ENCODE measurements at places on chromosomes 5 and 9.

GRCh38 chr5:95086927-95087815, 197.7 kb downstream of the MCTP1 start:
- DNase-seq, result no peak

DNA sequence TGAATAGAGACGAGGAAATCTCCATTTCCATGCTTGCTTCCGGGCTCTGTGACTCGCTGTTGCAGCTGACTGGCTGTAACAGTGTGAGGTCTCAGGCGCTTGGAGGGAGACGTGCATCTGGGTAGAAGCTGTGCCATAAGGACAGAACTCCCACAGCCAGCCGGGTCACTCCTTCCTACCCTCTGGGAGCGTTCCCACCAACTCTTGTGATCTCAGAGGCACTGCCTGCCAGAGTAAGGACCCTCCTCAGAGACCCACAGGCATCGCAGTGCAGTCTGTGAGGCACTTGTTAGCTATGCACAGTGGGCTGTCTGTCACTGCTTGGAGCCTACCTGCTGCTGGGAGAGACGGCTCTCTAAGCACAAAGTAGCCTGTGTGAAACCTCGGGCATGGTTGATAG, 203.4 kb upstream of the SEMA6A start:
- peak; percentile 25 for DNase-seq

DNA sequence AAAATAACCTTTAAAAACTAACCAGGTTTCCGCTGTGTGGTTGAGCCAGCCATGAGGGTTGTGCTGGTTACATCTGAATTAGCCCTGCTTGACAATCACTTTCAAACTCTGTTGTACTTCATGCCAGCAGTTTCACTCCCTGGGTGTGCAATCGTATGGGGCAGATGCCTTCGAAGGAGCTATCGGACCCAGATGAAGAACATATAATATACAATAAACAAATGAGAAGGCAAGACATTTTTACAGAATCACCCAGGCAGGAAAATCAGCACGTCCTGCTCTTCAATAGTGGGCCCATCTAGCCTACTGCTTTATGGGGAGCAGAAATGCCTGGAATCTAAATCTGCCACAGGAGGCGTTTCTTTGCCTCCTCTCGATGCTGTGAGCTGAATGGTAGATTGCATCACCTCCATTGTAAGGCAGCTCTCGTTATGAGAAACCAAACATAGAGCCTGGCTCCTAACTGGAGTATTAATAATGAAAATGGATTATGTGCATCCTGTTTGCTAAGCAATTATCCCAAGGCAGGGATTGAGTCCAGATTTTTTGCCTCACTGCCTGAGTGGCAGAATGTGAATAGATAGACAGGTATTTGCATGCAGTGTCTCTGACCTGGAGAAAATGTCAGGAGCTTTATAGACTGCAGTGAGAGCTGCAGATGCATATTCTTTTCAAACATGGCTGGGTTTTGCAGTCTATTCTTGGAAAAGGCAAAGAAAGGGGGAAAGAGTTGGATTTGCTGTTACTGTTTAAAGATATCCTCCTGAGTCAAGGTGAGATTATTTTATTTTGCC, 143.3 kb upstream of the SMARCA2 start:
- no peak for DNase-seq

DNA sequence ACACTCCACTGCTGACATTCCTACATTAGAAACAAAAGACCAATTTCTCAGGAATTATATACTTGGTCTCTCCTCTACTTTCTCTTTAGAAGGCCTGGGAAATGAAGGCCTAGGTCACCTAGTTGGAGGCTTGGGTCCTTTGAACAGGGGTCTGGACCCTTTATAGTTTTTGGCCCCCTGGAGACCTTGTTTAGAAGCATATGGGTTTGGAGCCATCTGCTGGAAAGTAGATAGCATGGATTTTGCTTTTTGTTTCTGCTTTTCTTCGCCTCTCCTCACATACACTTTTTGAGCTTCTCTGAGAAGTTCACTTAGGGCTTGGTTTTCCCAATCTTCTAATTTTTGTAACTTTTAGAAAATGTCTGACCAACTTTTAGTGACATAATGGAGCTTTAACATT, 67.1 kb upstream of the CDK20 start:
- DNase-seq, result no peak

GRCh38 chr5:134918861-134919260, 13.9 kb downstream of the PCBD2 start:
- DNase-seq, result no peak

GRCh38 chr5:68544648-68545552, 329.3 kb downstream of the PIK3R1 start:
- DNase-seq, result no peak

DNA sequence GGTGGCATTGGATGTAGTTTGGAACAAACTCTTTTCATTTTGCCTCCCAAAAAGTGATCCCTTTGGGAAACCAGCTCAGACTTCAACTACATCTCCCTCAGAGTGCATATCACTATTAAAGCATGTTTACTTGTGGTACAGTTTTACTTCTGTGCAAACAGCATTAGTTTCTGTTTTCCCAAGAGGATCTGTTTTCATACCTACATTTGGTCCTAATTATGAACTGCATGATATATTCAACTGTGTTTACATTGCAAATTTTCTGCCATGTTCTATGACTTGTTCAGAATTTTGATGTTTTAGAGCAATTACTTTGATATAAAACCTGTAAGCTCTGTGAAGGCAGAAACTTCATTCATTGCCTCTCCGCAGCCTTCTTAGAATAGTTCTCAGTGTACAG, 681.5 kb upstream of the ACO1 start:
- DNase-seq, result no peak

DNA sequence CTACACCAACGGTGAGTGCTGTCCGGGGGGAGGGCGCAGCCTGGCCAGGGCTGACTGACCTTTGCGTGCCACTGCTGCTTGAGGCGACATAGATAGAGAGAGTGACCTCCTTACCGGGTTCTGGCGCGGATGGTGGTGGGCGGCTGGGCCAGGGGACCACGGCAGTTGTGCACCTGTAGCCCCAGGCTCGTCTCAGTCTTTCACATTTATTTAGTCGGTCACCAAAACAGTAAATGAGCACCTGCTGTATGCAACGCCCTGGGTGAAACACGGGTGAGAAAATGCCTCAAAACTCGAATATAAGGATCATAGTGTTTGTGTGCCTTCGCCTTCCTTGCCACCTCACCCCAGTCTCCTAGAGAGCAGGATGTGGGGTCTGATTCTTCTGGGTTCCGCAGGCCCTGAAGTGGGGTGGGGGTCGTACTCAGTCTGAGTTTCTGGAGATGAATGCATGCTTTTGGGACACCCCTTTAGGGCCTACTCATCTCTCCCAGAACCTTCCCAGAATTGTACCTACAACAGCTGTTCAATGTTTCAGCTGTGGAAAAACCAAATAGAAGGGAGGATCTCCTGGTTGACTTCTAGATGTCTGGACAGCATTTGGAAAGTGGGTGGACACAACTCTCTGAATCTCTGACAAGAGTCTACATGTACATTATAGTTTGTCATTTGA, 714 bp downstream of the SEC24A start:
- DNase-seq, result peak; percentile 5

DNA sequence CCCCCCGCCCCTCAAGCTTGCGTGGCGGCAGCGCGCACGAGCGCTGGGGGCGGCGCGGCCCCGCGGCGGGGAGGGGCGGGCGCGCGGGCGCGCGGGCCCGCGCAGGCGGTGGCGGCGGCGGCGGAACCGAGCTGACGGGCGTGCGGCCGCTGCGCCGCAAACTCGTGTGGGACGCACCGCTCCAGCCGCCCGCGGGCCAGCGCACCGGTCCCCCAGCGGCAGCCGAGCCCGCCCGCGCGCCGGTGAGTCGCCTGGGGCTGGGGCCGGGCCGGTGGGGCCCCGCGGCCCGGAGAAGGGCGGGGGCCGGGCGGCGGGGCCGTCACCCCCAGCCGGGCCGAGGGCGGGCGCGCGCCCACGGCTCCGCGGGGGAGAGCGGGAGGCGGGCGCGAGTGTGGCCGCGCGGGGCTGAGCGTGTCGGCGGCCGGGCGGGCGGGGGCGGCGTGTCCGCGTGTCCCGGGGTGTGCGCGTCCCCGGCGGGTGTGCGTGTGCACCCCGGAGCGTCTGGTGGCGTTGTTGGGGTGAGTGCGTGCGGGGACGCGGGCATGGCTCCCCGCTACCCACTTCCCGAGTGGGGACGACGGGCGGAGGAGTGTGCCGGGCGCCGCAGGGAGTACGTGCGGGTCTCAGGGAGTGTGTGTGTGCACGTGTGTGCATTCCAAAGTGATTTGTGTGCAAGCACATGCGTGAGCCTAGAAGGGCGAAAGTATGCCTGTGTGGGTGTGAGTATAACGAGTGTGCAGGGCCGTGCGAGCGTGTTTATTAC, at the start of gene NEK6:
Gene NEK6 (plus strand): TSS at position 106 of the 763 bp plus-strand sequence. CDS start 44,016 bp downstream, outside the sequence.
- DNase-seq, result no peak
